ENCODE measurements at places on chromosomes 7 and 10.

- DNase-seq: no peak
Observed at GRCh38 chr7:110790992-110791391, 299.9 kb upstream of the LRRN3 start.

- no peak for DNase-seq
Observed at GRCh38 chr7:2301511-2301863, 12.8 kb downstream of the SNX8 start.

- no peak for DNase-seq
Observed at GRCh38 chr10:116084161-116084560, 188.8 kb downstream of the GFRA1 start.

- DNase-seq: no peak
Observed at GRCh38 chr10:4725917-4726606, 99.9 kb upstream of the AKR1E2 start.

- no peak for DNase-seq
Observed at GRCh38 chr10:61197057-61197456, 253.1 kb upstream of the RHOBTB1 start.

- no peak for DNase-seq
Observed at GRCh38 chr7:73652541-73652949, 15.1 kb upstream of the VPS37D start.

- DNase-seq: no peak
Observed at GRCh38 chr7:105021967-105022366, 8.0 kb downstream of the KMT2E start.

GRCh38 chr7:155788616-155789000 lies 23.7 kb downstream of the SHH start:
- DNase-seq: no peak

GRCh38 chr7:55898287-55898686 lies 11.0 kb downstream of the ZNF713 start:
- DNase-seq: no peak

GRCh38 chr10:43816351-43817321 lies 168.0 kb upstream of the ZNF32 start:
- no peak for DNase-seq

GRCh38 chr10:97573021-97573420 lies 442 bp downstream of the ANKRD2 start:
- DNase-seq: no peak

DNA sequence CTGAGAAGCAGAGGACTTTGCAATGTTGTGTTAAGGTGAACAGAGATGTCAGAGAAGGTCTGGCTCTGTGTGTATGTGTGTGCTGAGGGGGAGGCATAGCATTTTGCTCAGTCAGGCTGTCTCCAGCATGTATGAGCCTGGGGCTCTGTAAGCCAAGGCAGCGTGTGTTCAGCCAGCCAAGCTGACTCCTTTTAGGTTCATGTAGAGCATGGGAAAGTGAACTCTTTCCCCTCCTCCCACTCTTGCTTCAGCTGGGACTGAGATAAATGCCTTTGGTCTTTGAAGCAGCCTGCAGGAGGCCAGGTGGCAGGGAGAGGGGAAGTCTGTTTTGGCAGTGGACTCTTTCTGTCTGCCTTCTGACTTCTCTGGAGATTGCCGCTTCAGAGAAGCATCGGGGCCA lies 3.8 kb downstream of the SFXN2 start:
- DNase-seq: no peak

DNA sequence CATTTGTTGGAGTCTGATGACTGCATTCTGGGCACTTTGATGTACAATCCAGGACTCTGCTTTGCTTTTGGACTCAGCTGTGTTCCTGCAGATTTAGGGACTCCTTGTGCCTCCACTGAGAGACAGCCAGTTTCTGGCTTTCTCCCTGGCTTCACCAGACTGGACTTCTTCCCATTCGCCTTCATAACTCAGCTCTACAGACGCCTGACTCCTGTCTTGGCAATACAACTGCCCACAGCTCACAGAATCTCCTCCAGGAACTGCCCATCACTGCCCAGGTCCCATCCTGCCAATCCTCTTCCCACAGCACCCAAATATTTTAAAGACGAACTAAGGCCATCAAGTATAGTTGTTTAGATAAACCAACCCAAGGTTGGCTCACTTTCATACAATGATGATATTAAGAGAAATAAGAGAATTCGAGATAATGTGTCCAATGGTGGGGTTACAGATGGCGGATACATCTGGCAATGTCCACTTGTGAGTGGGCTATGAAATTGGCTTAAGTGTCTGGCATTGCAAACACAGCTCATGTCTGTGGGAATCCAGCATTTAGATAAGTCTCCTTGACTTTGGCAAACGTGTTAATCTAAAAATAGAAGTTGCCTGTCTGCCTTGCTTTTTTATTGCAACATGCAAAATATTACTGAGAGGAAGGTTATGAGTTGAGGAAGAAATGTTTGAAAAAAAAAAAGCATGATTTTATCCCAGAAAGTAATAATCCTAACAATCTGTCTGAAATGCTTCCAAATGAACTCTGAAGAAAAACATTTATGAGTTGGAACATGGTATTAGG lies 95.1 kb downstream of the ITGA8 start:
- DNase-seq: no peak

- DNase-seq: no peak
Observed at GRCh38 chr7:31146030-31146429, 93.9 kb downstream of the ADCYAP1R1 start.

DNA sequence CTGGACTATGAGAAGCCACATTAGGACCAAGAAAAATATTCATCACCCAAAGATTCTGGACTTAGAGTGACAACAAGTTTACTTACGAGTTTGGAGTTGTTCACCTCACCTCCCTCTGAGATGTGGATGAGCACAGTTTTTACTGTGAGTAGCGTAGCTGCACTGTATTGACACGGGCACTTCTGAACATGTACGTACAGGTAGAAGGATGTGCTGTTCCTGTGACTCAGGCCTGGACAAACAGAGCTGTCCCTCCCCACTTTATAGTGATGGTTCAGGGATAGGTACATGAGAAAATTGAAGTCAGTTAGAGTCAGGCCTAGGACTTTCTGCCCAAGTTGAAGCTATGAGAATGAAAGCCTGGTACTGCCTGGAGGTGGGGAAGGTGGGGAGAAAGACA lies 80.9 kb upstream of the DYNC1I1 start:
- no peak for DNase-seq

DNA sequence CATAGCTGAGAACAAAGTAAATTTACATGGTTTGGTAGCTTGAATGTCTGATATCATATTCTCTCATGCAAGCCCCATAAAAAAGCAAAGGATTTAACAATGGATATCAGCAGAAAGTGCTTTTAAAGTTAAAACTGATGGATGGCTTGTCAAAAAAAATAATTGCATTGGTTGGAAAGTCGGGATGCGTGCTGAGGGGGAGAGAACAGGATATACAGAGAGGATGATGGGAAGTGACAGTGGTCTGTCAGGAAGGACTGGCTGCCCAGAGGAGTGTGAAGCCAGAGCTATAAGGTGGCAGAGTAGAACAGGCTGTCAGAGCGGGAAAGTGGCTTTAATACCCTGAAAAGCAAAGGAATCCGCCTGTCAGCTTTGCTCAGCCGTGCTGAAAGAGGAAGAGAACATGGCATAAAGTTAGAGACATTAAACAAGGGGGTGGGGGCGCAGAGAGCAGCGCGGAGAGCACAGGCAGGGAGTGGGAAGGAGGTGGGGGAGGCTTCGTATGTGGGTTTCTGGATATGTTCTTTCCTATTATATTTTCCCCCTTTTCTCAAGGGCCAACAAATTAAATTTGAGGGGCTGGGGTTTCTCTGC lies 493.0 kb downstream of the LRMDA start:
- no peak for DNase-seq

DNA sequence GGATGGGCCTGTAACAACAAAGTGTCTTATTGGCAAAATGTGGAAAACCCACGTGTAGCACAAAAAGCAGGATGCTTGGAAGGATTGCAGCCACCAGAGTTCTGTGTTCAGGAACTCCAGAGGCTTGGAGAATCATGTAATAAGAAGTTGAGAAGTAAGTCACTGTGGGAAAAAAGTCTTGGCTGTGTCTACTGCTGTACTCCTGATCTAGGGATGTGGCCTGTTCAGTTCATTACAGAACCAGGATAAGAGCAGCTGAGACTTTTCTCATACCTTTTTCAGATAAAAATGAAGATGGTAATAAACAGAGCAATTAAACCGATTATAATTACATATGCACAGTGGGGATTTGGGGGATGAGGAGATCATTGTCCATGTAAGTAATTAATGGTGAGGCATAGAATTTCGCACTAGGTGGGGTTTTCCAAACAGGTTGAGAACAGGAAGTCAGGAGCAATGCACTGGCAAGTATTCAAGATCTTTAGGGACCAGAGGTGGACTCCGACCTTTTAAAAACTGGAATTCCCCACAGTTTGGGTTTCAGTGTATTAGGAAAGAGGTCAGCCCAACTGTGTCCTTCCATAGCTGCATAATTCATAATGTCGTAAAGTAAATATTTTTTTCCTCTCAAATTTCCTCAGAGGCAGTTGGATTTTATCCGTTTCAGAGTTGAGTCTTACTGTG lies 281.7 kb downstream of the FRMD4A start:
- no peak for DNase-seq

DNA sequence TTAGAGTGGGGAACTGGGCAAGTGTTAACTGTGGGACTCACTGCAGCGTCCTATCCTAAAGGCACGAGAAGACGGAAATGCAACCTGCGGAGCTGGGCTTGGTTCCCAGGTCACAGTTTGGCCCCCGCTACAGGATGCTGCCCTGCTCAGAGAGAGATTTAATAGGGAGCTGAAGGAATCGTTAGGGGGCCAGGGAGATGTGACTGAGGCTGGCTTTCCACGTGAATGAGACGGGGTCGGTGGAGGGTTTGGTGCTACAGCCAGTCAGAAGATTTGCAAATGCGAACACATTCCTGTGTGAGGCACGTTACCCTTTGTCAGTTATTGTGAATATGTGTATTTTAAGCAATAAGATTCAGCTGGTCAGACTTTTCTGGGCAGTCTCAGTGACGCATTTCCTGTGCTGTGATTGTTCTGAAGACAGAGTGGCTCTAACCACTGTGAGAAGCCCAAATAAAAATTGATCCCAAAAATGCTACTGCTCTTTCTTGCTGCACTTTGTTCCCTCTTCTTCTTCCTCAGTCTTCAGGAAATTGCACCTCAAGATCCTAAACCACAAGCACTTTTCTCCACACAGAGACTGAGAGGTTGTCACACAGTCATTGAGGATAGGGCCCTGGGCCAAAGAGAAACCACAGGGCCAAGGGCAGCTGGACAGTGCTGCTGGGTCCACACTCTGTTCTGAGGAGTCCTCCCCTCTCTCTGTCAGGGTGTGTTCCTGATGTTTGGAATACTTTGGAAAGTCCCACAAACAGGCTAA lies 21.2 kb downstream of the CYP17A1 start:
- no peak for DNase-seq

- no peak for DNase-seq
Observed at GRCh38 chr10:79139124-79139835, 70.5 kb downstream of the ZMIZ1 start.

GRCh38 chr10:72126184-72126871 lies 38.0 kb upstream of the SPOCK2 start:
- no peak for DNase-seq

DNA sequence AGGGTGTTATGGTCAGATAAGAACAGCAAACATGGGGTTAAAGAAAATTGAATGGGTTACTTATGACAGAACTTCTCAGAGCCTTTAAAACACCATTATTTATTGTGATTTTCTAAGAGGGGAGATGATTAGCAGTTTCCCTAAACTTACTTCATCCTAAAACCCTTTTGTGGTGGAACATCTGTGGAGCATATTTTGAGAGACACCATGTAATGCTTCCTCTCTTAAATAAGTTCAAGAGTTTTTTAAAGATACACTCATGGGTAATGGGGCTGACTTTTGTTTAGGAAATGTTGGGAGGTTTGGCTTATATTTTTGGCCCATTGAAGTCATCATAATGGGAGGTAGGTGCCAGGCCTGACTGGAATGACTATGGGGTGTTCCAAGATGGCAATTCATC lies 8.4 kb upstream of the PDCD4 start:
- DNase-seq: no peak

- no peak for DNase-seq
Observed at GRCh38 chr7:115014794-115015193, 92.9 kb downstream of the MDFIC start.

DNA sequence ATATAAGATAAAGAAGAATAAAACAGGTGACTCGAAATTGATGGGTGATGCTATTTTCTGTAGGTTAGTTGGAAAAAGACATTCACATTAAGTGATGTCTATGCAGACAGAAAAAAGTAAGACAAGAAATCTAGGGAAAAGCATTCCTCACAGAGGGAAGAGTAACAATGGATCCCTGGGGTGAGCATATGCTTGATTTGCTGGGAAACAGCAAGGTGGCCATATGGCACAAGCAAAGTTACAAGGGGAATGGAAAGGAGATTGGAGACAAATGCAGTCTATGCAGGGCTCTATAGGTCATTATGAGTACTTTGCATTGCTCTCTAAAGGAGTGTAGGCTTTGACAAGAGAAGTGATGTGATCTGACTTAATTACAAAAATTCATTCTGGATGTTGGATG lies 90.9 kb upstream of the ZNF804B start:
- no peak for DNase-seq

DNA sequence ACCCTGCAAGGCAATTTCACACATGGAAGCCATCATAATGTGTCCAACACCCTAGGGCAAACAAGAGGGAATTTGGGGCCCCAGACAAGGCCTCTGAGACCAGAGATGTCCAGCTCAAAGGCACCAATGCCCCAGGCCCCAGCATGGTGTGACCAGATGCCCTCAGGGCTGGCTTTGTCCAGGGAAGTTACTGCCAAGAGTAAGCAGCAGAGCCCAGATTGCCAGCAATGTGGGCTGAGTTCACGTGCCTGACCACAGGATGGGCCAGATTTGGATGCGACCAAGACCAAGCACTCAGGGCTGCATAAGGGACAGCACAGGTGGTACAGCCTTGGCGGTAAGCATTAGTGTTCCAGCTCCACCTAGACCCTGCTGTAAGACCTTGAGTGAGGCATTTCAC lies 12.7 kb downstream of the MYOF start:
- DNase-seq: no peak

GRCh38 chr7:54881816-54882520 lies 123.0 kb upstream of the SEC61G start:
- DNase-seq: no peak

GRCh38 chr10:124539935-124540641 lies 78.5 kb downstream of the LHPP start:
- no peak for DNase-seq

GRCh38 chr10:14474656-14475055 lies 143.9 kb upstream of the FRMD4A start:
- DNase-seq: no peak

DNA sequence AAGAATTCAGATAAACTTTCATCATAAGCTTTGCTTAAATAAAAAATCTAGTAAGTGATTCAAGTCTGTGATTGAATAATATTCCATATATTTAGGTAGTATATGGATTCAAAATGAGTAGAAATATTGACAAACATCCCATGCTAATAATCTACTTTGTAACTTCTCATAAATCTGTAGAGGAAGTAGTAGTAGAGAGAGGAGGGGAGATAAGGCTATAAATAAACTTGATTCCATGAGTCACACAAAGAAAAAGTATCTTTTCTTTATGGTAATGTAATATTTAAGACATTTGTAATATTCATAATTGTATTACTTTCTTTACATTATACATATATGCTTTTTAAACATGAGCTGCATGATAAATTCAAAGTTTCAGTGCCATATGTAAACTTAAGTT lies 25.6 kb upstream of the CD36 start:
- DNase-seq: no peak

- DNase-seq: no peak
Observed at GRCh38 chr10:130570074-130570473, 433.9 kb downstream of the GLRX3 start.

All from NCI-H2081 treated with DMSO at 0.1 percent for 48 hours (cell line).